ENCODE measurements at places on chromosomes 16 and 17.
A peak's percentile ranks its signal among the peaks of the same experiment; 100 is the strongest.

- DNase-seq, result no peak
These were observed 34.5 kb upstream of the CLEC18B start for GRCh38 chr16:74455619-74456289.

DNA sequence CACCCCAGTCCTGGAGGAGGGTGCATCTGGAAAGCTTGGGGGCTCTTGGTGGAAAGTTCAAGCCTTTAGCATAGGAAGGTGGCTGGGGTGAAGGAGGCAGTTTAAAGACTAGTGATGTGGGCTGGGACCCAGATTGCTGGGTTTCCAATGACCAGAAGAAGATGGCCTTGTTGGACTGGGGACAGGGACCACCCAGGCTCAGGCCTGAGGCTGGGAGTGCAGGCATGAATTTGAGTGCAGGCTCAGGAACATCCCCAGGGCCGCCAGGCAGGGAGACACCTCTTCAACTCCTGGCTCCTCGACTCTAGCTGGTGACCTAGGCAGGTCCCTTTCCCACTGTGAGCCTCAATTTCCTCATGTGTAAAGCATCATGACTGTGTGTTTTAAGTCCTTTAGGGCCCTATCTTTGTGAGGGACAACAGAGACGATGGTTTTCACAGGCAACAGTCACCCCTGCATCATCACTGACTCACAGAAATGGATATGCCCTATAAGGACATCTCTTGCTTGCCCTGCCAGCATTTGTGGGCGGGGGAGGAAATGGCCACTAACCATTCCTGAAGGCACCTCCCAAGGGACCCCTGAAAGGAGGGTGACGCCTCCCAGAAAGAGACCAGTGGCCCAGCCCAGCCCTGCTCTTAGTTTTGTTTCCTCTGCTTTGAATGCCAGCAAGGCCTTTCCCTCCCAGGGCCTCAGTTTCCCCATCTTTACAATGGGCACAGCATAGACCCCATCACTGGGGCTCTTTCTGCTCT is 11.1 kb downstream of the NLRC5 start:
- DNase-seq, result peak; percentile 84

- peak; percentile 56 for DNase-seq
These were observed 52.3 kb upstream of the ADCY7 start for GRCh38 chr16:50213939-50214519.

- DNase-seq, result no peak
These were observed 200.5 kb downstream of the ZFHX3 start for GRCh38 chr16:72847187-72848027.

Data from inflammatory macrophage treated with lipopolysaccharide for 4 hours (primary cell).